ENCODE measurements at places on chromosomes 7 and 10.

DNA sequence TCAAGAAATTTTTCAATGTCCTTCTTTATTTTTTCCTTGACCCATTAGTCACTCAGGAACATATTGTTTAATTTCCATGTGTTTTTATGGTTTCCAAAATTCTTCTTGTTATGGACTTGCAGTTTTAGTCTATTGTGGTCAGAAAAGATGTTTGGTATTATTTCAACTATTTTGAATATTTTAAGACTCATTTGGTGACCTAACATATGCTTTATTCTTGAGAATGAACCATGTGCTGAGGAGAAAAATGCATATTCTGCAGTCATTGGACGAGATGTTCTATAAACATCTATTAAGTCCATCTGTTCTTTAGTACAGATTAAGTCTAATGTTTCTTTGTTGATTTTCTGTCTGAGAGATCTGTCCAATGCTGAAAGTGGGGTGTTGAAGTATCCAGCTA, 42.3 kb upstream of the MDFIC start:
- no peak for DNase-seq

GRCh38 chr10:7872041-7872442, 53.7 kb downstream of the TAF3 start:
- no peak for DNase-seq

DNA sequence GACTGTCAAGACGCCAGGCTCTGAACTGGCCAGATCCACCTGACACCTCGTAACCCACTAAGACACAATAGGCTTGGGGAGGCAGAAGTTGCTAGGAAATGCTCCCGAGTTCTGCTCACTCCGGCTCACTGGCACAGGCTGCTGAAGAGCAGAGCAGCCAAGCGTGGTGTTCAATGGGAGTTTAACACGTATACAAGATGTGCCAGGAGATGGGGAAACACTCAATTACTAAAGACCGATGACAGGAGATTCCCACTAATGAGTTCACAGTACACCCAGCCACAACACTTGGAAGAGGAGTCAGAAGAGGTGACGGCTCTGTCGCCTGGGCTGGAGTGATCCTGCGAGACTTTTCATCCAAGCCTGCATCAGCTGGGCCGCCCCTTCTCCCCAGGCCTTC, 303.4 kb downstream of the GFRA1 start:
- no peak for DNase-seq

GRCh38 chr7:106774768-106775551, 90.1 kb upstream of the PIK3CG start:
- DNase-seq, result no peak

GRCh38 chr10:78320506-78320905, 286.8 kb downstream of the RPS24 start:
- no peak for DNase-seq
